Neural crest cell (in vitro differentiated cells): ENCODE measurements at places on chromosomes 3 and 15. TPM values are rescaled to one million over a fixed set of nuclear protein-coding genes. Genes with fewer than 3 reads are reported as not detected.

- DNase-seq = no peak
These were observed 12.2 kb downstream of the NEK10 start for GRCh38 chr3:27356976-27357375.

DNA sequence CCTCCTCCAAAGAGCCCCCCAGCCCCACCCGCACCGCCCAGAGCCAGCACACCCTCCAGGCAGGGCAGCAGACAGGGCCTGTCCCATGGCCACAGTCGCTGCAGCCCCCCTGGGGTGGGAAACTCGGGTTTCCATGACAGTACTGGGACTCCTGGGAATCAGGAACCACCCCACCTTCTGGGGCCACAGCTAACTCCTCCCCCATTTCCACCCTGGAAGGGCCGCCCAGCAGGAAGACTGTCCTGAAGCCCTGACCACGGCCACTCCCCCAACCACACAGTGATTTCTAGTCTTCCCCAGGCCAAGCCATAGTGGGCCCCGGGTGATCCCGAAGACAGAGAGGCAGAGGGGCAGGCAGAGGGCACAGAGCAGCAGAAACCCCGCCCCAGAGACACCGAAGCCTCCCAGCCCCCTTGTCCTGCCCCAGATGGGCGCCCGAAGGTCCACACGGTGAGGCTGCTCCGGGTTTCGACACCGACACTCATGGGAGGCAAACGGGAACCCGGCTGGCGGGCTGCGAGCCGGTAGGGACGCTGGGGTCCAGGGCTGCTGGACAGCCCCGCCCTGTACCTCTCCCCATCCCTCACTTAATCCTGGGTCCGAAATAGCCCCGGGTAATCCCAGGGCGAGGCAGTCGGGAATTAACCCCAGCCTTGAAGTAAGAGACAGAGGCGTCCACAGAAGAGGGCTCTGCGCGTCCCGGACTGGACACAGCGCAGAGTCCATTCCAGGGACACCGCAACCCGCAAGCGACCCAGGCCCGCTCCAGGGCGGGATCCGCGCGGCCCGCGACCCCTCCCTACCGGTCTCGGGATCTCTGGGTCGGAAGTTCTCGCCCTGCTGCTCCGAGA, 138.4 kb downstream of the NUP210 start:
- no peak for DNase-seq

DNA sequence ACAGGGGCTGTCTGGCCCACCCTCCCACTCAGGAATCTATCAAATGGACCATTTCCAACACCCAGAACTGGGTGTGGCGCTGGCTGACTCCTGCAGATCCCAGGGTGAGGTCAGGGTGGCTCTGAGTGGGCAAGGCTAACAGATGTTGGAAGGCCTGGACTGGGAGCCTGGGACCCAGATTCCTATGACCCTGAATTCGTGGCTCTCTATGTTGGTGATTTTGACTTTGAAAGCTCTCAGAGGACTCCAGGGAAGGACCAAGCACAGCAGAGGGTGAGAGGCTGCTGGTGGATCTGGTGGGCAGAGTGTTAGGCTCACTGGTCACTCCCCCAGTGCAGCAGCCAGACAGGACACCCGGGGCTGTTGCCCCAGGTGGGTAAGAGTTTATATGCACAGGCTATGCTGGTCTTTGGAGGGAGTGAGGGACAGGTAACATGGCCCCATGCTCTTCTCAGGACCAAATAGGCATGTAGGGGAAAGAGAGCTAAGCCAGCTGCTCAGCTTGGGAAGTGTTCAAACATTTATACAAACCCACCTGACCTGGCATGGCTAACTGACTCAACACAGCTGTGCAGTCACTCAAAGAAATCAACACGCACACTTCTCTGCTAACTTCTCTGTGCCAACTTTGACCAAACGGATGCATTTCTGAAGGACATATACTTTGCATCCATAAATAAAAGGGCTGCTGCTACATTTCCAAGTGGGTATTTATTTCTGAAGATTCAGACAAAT, 62.6 kb upstream of the RAB6B start:
- DNase-seq = no peak

GRCh38 chr15:67042551-67043142, 22.8 kb upstream of the SMAD3 start:
- DNase-seq = no peak

- DNase-seq = peak; percentile 18
These were observed 80.1 kb downstream of the MYO1E start for GRCh38 chr15:59292442-59293151.

ITGB5 gene
- 66.1 and 81.9 TPM in 2 replicates for total RNA-seq

CCR2 gene
- total RNA-seq = not detected in 2 replicates

DNA sequence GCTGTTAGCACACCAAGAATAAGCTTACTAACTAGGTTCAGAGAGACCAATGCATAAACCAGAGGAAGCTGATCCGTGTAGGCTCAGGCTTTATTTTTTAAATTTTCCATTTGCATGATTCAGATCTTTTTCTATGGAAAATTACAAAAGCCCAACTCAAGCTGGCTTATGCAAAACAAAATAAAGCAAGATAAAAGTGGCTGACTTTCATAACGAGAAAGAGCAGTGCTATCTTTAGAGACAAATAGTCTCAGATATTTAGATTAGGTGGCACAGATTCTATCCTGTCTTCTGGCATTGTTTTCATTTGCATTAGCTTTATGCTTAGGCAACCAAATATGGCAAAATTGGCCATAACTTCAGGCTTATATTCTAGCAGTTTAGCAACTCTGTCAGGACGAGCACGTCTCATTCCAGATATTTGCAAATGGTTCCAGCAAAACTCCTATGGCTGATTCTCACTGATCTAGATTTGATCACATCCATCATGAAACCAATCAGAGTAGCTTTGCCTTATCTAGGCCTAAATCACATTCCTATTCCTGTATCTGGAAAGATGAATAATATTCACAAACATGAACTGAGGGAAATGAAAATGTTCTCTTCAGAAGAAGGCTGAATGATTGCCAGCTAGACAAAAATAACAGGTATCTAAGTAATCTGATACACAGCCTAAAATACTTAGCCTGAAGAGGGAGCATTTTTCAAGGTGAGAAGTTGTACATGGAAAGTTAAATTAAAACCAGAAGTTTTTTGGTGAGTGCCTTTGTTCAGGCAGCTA, 216.4 kb upstream of the DPPA4 start:
- DNase-seq = no peak

- no peak for DNase-seq
These were observed 13.3 kb upstream of the IQCF1 start for GRCh38 chr3:51916418-51916817.

DNA sequence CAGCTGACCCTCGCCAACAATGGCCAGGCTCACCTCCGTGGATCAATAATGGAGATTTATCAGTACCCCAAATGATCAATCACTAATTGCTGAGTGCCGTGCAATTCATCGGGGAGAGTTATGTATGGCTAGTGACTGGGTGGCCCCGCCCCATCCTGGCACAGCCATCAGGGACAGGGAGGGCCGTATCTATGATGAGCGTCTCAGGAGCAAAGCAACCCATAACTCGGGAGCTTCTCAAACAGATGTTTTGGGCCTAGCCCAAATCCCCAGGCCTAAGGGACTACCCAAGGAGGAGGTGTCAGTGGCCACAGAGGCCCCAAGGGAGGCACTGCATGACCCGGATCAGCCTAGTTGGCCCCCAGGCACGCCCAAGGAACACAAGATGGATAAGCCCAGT, 180.0 kb upstream of the LINGO1 start:
- DNase-seq = no peak

- DNase-seq = peak; percentile 65
These were observed 19.6 kb downstream of the CLK3 start for GRCh38 chr15:74635228-74635627.

DNA sequence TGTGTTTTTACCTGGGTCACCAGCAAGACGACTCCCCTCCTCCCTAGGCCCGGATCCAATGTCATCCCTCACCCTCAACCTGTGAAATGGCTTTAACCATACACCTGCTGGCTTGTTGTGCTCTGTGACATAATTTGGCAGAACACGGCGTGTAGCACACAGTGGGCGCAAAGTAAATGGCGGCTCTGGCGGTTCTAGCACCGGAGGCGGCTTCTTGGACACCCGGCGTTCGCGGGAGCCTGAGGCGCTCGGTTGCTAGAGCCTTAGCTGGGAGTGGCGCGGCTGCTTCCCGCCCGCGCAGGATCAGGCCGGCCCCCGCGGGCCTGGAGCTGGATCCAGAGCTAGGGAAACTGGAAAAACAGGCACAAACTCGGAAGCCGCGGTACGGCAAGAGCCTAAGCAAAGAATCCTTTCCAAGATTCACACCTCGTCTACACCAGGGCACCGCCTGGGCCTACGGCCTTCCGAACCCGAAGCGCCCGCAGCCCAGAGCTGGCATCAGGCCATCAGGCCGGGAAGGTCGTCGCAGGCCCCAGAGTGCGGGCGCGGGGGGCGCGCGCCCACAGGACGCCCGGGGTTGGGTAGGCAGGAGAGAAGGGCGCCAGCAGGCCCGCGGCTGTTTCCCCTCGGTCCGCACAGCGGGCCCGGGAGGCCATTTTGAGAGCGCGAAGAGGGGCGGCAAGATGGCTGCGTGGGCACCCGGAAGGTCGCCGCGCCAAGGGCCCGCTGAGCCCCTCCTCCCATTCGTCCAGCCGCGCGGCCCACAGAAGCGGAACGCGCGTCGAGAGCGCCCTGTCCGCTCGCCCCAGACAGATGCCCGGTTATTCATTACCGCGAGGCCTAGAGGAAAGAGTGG, 43.9 kb upstream of the POLG start:
- DNase-seq = no peak

DNA sequence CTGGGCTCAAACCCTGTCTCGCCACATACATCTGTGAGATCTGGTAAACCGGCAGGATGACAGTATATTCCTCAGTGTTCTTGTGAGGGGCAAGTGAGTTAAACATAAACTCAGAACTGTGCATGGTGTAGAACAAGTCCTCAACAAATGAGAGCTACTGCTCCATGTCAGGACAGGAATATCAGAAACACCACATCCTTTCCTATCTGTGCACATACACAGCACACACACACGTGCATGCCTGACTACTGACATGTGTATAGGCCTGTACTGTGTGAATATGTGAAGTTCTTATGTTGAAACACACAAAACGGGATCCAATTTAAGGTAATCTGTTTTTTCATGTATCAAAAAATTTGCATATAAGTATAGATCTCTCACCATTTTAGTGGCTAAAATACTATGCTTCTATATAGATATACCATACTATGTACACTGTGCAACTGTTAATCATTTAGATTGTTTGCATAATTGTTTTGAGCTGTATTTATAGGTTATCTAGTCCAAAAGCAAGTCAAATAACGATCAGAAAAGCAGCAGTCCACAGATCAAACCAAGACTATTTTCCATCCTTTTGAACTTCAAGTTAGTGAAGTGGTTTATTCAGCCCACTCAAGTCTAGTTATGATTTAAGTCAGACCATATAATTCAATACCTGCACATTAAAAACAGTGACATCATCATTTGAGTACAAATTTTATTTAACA, 44.8 kb downstream of the CCR4 start:
- no peak for DNase-seq

RARB gene
- total RNA-seq = 0.98 and 1.9 TPM in 2 replicates

SERPINI2 gene
- 0.56 and 0.86 TPM in 2 replicates for total RNA-seq

DNA sequence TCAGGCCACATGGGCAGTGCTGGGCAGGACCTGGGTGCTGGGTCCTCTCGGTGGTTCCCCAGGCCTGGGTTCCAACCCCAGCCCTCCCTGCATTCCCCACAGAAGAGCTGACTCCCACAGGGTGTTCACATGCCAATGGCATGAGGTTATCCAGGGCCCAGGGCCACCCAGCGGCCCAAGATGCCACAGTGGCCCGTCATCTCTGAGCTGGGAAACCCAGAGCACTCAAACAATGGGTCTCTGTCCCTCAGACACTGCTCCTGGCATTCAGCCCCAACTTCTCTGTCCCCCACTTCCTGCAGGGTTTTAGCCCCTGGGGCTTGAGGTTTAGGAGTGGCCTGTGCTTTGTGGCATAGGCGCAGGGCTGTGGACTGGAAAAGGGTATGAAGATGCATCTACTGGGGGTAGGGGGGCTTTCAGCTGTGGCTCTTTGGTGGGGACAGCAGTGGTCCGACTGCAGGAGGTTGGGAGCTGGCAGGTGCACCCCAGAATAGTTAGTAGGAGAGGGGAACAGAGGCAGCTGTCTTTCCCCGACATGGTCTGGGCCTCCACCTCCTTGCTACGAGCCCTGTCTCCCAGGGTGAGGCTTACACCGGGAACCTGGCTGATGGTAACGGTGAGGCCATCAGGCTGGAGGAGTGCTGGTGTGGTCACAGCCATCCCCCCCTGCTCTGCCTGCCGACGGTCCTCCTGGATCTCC, 1.7 kb downstream of the CCDC9B start:
- no peak for DNase-seq

DNA sequence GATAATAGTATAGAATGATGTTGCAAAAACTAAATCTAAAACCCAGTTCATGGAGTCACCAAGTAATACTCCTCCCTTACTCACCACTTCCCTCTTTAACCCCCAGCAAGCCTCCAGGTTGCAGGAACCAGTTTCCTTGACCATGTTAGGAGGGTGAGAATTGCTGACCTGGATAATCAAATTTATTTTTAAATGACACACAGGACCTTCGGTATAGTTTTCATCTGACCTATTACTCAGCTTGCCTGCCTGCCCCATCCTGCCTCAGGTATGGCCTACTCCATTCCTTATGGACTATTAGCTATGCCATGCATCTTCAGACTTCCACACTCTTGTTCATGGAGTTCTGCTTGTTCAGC, 883 bp downstream of the RTP4 start:
- DNase-seq = no peak

GRCh38 chr15:32148833-32149555, 118.7 kb downstream of the CHRNA7 start:
- no peak for DNase-seq

DNA sequence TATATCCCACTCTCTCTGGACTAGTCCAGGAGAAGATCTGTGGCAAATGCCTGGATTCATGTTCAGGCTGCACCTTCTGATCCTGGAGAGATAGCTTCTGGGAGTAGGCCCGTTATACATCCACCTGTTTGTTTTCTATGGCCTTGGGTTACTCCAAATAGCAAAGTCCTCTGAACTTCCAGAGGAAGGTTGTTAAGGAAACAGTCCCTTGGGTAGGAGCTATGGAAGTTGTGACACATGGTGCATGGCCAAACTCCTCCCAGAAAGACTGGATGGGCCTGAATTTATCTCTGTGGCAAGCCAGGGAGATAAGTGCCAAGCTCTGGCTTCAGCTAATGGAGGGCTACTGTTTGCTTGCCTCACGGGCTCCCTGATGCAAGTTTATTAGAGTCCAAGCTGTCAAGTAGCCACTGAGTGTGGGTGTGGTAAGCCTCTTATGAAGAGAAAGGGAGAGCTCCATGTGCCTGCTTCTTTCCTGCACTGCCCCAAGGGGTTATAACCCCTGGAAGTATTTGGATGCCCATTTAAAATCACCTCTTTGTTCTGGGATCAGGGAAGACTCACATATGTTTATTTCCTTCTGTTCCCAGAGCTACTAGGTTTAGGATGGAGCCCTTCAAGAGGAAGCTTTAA, 328.7 kb upstream of the ATP11B start:
- DNase-seq = no peak
